NCI-H526 (cell line): ENCODE measurements at places on chromosomes 3 and 15.

DNA sequence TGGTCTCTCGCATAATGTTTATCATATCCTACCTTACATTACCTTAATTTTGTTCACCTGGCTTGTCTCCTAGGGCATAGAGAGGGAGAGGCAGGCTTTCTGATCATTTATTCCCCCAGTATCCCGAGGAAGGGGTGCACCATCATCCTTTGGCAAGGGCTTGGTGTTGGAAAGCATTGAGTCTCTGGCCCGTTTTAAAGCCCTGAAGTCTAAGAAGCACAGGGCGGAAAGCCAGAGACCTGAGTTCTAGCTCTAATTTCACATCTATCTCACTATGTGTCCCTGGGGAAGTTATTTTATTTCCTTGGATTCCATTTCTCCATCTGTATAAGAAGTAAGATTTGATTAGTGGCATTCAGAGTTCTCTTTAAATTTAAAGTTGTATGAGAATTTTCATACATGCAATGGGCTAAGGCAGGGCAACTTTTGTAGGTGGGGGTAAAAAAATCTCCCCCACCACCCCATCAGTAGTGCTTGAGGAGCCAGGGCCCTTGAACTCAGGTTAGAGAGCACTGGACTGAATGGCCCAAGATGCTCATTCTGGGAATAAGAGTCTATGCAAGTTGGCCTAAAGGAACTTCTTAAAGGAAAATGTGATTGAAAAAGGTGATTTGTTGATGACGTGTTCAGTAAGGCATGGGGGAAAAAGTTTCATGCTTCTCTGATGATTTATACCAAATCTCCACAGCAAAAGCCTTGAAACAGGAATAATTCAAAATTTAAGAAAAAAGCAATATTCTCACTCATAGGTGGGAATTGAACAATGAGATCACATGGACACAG is 10.1 kb downstream of the TMC3 start:
- DNase-seq, result no peak

DNA sequence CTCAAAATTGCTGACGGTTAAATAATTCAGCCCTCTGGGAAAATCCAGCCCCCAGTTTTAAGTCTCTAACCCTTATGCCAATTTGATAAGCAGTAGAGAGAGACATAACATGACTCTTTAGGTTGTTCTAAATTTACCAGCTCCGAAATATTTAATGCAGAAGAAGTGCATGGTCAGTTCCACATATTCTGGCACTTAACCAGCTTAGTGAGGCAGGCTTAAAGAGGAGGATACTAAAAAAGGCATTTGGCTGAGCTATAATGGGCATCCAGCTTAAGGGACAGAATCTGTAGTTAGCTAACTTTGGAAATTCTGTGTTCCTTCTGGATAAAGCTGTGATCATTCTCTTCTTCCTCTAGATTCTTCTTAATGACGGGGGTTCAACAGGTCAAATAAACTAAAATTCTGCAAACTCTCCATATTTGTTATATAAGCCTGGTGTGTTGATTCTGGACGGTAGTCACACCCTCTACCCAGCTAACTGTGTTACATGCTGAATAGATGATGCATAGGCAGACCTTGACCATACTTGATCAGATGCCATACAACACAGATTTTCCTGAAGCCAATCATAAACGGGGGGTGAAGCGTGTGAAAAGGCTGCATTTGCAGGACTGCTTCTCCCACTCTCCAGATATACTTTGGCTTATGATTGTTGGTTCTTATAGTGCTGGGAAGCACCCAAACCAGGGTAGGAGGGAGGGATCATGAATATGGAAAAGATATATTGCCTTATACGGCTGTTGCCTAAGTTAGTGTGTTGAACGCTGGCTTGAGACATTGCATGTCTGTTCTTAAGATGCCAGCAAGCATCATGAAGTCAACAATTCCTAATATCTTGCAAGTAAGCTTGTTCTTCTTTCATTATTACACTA is 118.4 kb downstream of the FGF12 start:
- no peak for DNase-seq

GRCh38 chr3:176430244-176431037 is 766.8 kb downstream of the TBL1XR1 start:
- peak; percentile 61 for DNase-seq

DNA sequence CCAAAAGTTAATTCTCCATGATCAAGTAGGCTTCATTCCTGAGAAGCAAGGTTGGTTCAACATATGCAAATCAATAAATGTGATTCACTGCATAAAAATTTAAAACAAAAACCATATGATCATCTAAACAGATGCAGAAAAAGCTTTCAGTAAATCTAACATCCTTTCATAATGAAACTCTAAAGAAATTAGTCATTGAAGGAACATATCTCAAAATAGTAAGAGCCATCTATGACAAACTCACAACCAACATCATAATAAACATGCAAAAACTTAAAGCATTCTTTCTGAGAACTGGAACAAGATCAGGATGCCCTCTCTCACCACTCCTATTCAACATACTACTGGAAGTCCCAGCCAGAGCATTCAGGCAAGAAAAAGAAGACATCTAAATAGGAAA is 254.1 kb downstream of the AGBL1 start:
- no peak for DNase-seq

DNA sequence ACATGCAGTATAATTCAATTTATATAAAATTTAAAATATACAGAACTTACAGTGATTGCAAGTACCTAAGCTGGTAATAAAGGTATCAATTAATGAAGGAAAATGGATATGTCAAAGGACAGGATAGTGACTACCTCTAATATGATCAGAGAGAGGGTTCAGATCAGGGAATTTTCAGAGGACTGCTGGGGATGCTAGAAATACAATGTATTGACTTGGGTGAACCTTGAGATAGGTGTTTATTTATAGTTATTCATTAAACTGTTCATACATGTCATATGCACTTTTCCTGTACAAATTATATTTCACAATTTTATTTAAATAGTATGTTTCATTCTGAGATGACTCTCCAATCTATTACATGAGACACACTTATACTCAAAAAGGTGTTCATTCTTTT is 554.1 kb downstream of the FHIT start:
- DNase-seq, result no peak

DNA sequence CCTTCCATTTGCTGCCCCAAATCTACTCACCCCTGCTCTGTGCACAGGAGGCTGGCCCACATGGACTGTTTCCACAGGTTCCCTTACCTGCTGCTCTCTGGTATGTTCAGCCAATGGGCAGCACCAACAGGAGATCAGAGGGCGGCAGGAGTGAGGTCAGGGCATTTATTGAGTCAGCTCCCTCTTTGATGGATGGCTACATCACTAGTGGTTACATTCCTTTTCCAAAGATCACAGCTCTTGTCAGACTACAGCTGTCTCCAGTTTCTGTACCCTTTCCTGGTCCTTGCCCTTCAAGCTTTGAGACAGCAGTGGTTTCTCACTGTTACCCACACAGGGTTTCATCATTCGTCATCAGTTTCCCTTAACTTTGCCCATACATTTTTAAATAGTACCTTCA is 325.1 kb downstream of the SUCLG2 start:
- DNase-seq, result no peak

DNA sequence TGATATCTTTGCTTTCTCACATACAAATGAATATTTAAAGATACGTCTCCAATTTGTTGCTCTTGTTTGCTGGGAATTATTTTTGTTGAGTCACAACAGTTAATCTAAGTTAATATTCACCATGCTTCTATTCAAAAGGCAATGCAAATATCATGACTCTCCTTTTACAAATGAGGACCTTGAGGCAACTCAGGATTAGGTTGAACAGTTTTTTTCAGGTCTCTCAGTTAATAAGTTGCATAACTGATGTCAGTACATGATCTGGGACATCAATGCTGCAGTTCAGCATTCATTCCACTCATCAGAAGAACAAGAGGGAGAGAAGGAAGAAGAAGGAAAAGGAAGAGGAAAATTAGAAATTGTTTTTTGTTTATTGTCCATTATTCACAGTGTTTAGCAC is 781 bp upstream of the NAALADL2 start:
- DNase-seq, result peak; percentile 80

DNA sequence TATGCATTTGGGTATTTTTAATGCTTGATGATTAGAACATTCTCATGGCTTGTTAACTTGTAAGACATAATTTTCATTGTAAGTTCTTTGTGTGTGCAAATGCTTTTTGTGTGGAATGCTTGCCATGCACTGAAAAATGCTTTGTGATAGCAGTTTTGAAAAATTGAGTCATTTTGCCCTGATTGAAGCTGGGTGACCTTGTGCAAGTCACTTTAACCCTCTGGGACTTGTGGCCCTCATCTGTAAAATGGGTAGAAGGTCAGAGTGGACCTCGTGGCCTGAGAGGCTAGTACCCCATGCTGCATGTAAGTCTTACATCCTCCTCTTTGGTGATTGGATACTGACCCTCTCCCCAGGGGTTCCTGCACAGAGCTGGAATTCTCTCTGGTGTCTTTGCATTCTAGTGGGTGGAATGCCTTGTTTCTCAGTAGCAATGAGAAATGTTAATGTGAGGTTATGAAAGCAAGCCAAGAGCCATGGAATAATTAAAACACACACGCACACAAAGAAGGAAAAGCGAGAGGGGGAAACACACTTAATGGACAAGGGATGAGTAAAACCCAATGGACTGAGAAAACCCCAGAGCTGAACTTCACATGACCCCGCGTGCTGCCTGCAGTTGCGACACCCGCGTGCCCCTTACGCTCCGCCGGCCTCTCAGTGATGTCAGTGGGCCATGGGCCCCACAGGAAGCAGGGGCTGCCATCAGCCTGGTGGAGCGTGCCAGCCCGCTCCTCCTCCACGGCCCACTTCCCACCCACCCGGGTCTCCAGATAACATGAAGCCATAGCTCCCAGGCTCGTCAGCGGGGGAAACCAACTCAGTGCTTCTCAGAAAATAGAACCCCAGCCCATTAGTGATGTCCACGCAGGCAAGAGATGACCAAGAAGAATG is 44.0 kb downstream of the SMAD3 start:
- no peak for DNase-seq

GRCh38 chr3:95434491-95434890 is 1371.6 kb downstream of the NSUN3 start:
- DNase-seq, result no peak

DNA sequence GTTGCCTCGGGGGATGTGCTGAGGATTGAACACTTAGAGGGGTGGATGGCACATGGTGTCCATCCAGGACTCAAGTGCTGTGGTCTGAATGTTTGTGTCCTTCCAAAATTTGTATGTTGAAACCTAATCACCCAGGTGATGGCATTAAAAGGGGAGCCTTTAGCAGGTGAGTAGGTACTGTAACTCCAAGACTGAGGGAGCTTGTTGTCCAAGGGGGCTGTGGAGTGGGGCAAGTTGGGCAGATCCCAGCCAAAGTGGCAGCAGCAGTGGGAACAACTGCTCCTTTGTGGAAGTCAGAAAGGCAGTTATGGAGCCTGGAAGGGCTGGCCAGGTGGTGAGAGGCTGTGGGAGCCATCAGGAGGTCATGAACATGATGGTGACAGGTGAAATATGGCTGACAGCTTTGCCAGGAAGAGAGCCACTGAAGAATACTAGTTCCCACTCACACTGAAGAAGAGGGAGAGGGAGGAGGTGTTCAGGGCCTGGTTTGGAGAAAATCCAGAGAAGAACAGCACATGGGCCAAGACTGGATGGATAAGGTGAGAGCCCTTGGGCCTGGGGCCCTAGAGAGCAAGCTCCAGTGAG is 385.6 kb downstream of the CACNA2D3 start:
- no peak for DNase-seq

DNA sequence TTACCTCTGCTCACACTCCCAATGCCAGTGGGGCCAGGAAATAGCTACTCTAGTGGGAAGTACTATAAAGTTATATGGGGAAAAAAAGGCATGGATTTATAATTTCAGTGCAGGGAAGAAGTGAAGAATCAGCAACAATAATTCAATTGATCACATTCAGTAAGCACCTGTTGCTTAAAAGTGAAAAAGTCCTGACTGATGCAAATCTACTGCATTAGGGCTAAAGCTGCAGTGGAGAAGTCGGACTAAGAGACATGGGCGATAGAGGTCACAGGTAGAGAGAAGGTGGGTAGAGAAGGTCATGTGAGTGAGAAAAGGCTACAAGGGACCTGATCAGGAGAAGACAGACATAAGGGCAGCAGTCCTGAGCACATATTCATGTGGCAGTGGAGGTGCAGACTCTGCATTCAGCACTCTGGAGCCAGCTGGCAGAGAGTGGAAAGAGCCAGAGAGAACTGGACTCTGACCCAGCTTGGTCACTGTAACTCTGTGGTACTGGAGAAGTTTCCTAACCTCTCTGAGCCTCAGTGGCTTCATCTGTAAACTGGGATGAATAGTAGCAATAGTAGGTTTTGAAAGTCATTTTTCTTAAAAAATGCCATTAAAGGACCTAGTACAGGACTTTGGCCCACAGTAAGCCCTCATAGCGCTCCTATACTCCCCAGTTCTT is 17.6 kb upstream of the BCL2A1 start:
- no peak for DNase-seq

- DNase-seq, result no peak
Measured at GRCh38 chr3:13083898-13084297, 10.7 kb upstream of the IQSEC1 start.

DNA sequence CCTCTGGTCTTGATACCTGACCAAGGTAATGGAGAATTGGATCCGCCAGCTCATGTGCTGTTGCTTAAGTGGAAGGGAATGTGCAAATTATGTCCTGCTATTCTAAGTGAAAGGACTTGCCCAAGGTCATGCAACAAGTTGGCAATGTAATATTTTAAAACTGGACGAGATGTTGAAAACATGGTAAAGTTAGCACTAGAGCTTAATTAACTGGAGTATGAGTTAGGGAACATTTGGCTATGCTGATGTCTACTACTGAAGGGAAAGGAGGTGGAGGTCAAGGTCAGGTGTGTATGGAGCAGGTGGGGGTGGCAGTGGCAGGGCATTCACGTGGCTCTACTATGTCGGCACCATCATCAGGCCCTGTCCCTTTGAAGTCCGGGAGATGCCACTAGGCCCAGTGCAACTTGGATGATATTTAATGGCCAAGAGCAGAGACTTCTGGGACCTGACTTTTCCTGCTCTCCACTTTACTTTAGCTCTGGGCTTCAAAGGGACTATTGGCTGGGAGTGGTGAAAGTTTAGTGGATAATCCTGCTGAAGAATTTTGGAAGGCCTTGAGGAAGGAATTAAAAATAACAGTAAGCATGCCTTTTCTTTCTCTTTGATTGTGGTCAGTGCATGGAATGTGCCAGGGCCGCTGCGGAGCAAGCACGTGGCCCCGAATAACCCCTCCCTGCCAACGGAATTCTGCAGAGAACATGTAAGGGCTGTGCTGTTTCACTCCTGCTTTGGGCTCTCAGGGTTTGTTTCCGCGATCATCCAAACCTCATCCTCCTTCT is 14.9 kb downstream of the SMAD3 start:
- DNase-seq, result no peak

DNA sequence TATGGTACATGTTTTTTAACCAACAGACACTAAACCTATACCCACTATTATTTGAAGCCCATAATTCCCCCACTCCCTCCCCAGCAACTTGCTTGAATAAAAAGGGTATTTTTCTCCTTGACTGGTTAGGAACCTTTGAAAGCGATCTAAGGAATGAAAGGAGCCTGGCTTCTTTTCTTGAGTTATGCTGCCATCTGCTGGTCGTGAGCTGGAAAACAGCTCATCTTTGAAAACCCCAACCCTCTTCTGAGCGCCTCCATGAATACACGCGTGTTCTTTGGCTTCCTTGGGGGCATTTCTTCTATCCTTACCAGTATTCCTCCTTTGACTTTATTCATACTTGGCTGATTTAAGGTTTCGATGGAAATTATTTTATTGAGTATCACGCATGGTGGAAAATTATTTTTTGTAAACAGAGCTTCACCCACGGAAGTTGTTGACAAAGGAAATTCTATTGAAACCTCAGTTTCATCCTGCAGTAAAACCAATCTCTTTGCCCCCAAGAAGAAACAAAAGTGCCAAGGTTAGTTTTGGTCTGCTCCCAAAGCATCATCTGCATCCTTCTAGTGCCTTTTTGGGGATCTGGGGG is 171.6 kb downstream of the SV2B start:
- DNase-seq, result peak; percentile 36

GRCh38 chr15:28871168-28871567 is 14.6 kb upstream of the APBA2 start:
- no peak for DNase-seq
